Lower lobe of right lung (tissue), 2 donors: ENCODE measurements at places on chromosomes 2 and 18.

- no peak for DNase-seq
These were observed 42.0 kb upstream of the IL1R1 start for GRCh38 chr2:102100371-102101096.

- DNase-seq, result no peak
These were observed 24.3 kb upstream of the RESP18 start for GRCh38 chr2:219356834-219357233.

DNA sequence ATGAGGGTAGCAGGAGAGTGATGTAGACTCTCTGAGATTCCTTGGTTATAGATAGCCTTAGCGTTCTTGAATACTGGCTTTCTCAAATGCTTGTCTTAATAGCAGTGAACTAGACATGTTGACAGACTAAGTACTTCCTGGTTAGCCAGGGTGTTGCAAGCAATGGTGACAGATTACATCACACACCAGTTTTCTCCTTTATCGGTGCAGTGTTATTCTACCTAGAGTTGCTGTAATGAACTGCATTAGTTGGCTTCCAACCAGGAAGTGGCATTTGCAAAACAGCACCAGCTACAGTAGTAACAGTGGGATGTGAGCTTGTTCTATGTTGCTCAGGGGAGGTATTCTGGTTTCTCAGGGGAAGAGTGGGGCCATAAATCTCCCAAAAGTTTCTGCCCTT lies 582.2 kb upstream of the DDX18 start:
- DNase-seq, result no peak

- DNase-seq, result no peak
These were observed 179.1 kb upstream of the SPRED2 start for GRCh38 chr2:65611488-65611887.

DNA sequence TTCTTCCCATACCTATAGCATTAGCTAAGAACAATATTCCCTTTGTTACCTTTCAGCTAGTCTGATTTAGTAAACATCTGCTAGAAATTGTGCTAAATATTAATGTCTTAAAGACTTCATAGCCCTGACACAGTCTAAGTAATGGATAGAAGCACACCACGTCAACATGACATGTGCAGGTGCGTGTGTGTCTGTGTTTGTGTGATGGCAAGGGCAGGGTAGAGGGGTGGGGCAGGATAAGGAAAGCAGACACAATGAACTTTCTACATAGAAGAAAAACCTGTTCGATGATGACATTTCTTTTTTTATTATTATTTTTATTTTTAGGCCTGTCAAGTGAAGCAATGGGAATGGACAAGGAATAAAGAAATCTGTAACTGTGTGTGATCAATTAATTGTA lies 223.3 kb downstream of the NOL4 start:
- no peak for DNase-seq

- no peak for DNase-seq
These were observed 465.0 kb upstream of the SOX11 start for GRCh38 chr2:5227062-5227699.

DNA sequence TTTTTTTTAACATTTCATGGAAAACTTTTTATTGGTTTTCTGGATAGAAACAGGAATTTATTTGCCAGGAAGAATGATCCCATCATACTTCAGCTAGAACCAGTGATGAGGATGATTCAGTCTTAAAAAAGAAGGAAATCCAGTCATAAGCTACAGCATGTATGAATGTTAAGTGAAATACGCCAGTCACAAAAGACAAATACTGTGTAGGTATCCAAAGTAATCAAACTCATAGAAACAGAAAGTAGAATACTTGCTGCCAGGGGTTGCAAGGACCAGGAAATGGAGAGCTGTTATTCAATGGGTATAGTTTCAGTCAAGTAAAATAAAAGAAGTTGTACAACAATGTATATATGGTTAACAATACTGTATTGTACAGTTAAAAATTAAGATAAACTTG lies 21.3 kb downstream of the PSME4 start:
- DNase-seq, result no peak

GRCh38 chr2:96353032-96353561 lies 17.5 kb downstream of the NCAPH start:
- no peak for DNase-seq

DNA sequence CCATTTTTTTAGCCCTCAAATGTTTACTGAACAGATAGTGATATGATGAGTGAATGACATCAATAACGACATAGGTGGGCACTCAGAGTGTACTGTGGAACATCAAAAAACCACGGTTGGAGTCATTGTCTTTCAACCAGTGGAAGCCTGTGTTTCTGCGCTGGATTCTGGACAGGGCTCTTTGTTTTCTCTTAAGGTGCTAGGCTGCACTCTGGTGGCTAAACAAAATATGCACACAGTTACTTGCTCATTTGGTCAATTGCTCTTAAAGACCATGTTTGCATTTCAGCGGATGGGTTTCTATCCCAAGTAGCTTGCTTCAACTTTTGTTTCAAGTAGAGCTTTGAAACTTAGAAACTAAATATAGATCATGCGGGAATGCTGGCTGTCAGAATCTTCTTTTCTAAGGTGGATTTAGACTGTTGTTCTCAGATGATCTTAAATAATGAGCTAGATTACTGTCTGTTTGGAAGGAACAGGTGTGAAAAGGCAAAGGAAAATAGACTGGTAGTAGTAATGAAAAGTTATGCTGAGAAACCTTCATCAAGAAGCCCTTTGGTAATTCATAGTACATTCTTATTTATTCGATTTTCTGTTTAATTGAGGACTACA lies 48.5 kb upstream of the LYPD6B start:
- DNase-seq, result no peak

DNA sequence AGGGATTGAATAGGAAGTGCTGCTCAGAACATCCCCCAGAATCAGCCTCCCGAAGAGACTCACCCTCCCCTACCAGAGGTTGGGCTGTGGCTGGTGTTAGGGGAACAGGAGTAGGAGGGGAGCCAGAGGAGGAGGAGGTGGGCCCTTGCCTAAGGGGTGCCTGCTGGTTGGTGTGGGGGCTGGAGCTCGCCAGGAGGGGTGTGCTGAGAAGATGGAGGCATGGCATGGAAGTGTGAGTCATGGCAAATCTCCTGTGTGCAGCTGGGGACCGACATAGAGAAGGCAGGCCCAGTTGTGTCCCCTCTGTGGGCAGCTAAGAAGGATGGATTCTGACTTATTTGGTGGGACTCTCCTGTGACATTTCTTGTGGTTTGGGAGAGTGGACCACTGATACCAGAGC lies 73.7 kb downstream of the DGKD start:
- DNase-seq, result no peak

- DNase-seq, result no peak
These were observed 39.0 kb upstream of the GRHL1 start for GRCh38 chr2:9912468-9912867.

DNA sequence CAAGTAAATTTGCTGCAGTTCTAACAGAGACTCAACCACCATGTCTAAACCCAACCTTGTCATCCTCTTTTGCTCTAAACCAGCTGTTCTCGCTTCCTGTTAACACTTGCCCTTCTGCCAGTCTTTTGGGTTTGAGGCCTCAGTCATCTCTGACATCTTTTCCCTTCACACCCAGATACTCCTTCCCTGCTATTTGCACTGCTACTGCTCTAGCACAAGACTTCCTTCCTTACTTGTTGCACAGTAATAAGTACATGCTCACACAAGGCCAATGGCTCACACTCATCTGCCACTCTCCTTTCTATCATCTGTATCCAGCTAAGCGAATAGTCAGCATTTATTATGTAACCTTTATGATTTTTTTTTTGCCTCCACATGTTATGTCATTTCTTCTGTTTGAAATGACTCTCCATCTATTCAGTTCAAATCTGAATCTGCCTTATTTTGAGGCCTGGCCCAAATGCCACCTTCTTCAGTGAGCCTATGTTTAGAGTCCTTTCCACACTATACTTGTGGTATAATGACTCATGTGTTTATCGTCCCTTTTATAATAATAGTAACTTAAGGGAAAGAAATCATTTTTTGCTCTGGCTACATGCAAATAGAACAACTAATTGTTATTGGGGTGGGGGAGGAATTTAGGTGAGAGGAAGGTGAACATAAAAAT lies 22.5 kb upstream of the CDKL4 start:
- no peak for DNase-seq

DNA sequence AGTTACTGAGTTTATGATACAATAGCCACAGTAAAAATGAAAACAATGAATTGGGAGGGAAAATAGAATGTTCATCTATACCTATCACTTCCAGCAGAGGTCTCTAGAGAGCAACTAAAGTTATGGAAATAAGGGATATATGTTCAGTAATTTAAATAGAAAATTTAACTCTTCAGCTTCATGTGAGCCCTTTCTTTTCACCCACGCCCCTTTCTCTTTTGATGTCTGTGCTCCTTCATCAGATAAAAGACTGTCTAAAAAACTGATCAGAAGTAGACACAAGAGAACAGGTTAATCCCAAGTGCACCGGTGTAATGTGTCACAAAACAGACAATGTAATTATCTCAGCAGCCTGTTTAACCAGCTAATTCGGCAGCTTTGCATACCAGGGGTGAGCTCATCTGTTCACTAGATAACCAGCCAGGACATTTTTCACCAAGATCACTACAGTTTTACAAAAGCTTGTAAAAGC lies 238.5 kb upstream of the ERBB4 start:
- no peak for DNase-seq

DNA sequence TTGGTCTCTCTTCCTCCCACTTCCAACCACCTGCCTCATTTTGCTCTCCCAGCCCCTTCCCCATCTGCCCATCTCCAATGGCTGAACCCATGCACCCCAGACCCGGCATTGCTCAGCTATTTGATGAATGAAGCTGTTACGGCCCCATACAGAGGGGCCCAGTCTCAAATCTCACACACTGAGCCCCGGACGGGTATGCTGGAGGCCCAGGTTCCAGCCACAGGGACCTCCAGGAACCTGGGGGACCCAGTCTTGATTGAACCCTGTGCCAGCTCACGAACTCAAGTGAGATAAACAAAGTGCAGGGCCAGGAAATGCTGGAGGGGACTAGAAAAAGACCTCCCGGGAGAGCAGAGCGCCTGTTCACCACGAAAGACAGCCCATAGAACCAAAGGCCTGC lies 63.4 kb upstream of the TEX51 start:
- no peak for DNase-seq

- DNase-seq, result no peak
These were observed 49.1 kb upstream of the DOCK10 start for GRCh38 chr2:225091336-225091735.

- DNase-seq, result no peak
These were observed 56.0 kb downstream of the ROCK2 start for GRCh38 chr2:11288431-11288830.

- DNase-seq, result no peak
These were observed 45.0 kb upstream of the MGAT5 start for GRCh38 chr2:134208825-134209224.

DNA sequence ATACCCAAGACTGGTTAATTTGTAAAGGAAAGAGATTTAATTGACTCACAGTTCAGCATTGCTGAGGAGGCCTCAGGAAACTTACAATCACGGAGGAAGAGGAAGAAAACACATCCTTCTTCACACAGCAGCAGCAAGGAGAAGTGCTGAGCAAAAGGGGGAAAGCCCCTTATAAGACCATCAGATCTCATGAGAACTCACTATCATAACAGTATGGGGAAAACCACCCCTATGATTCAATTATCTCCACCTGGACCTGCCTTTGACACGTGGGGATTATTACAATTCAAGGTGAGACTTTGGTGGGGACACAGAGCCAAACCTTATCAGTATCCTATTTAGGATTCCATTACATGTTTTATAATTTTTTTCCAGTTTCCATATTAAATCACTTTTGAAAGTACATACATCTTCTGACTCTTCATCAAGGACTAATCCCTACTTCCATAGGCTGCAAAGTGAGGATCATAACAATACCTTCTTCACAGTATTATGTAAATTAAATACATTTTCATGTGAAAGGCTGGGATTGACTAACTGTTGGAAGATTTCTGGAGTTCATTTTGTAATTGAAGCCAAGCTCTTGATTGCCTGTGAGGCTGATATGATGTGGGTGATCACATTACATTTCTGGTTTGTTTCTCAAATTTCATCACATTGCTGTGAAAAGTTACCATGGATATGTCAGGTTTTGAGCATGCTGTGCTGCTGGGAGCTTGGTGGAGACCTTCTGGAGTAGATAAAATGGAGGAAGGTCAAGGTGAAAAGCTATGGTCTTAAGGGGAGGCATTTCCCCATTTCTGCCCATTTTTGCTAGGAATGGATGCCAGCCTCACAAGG lies 31.7 kb upstream of the CERS6 start:
- DNase-seq, result no peak

- no peak for DNase-seq
These were observed 221.5 kb downstream of the EPHA4 start for GRCh38 chr2:221350616-221351015.

DNA sequence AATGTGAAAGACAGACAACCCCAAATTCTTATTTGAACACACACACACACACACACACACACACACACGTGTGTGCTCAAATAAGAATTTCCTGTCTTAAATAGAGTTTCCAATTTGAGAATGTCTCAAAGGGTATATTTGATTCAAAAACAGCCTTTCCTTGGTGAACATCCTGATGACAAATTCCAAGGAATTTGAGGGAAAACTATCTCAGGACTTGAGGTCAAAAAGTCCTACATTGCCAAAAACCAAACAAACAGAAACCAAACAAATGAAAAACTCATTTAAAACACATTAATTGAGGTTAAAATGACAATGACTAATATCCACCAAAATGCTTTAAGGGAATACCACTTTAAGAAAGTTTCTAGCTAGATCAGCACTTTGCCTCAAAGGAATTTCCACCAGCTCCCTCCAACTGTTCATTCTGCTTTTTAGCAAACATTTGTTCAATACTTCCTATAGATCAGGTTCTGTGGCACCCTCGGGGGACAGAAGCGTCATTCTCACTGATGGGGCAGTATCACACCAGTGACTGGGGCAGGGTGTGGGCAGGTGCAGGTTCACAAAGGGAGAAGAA lies 232.1 kb upstream of the TRIB2 start:
- DNase-seq, result no peak

GRCh38 chr2:5986801-5987787 lies 294.9 kb downstream of the SOX11 start:
- no peak for DNase-seq

- no peak for DNase-seq
These were observed 9.6 kb upstream of the LRP1B start for GRCh38 chr2:142140434-142140845.

DNA sequence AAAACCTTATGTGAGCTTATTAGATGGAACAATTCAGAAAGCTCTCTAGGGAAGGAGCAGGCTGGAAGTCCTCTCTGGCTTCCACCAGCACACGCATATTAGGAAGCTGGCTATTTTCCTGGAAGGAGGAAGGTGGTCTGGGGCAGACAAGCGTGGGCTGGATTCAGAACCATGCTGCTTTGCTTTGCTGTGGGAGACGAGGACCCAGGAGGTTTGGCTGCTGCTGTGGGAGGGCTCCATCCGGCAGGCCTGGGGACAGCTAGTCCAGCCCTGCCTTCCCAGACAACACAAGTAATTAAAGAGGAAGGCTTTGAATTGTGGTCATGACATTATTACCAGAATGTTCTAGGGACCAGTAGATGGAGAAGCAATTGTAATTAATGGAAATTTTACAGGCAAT lies 238.8 kb upstream of the MYT1L start:
- no peak for DNase-seq

- DNase-seq, result no peak
These were observed 11.3 kb downstream of the GLS start for GRCh38 chr2:190891889-190892288.

GRCh38 chr18:36862182-36862581 lies 33.3 kb downstream of the KIAA1328 start:
- no peak for DNase-seq
